ENCODE measurements at places on chromosomes 16 and 17.

- DNase-seq = no peak
These were observed 61.9 kb downstream of the MPHOSPH6 start for GRCh38 chr16:82108100-82108499.

DNA sequence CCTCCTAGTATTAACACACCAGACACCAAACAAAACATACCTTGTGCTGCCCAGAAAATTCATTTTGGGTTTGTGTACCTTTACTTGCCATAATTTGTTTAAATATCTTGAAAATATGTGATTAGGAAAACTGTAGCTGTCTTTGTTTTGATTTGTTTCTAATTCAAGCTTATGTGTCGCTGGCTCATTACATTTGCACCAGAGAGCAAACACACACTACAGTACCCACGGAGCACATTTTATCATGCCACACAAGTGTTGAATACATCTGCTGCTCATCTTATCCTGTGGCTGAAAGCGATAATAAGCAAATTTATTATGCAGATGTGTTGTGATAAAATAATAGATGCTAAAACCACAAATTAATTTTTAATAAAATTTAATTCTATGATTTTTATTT, 63.1 kb downstream of the SPAG9 start:
- DNase-seq = no peak

GRCh38 chr16:19114359-19115147, 789 bp downstream of the ITPRIPL2 start:
- no peak for DNase-seq

GRCh38 chr16:27258241-27258734, 10.3 kb downstream of the NSMCE1 start:
- no peak for DNase-seq

GRCh38 chr16:56861092-56861610, 3.9 kb upstream of the SLC12A3 start:
- no peak for DNase-seq

DNA sequence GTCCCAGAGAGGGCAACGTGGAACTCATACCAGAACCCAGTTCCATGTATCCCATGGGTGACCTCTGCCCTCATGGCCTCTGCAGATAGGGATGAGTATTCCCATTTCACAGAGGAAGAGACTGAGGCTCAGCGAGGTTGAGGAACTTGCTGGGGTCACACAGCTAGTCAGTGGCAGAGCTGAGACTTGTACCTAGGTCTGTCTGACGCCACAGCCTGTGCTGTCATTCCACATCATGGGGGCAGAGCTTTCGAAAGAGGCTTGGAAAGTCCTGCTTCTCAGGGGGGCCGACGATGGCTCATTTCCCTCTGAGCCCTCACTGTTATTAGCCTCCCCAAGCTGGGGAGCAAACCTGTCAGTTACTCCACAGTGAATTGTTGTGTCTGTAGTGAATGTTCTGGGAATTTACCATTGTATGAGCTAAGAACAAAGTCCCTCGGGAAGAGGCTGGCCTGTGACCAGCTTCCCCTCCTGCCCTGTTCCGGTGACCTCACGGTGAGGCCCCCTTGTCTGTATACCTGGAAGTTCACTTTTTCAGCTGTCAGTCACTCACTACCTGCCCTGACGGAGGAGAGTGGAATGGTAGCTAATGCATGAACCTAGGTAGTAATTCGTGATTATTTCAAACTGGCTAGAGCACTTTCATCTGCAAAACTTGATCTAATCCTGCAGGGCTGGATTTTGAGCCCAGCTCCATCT, 8.9 kb downstream of the METTL22 start:
- DNase-seq = no peak

DNA sequence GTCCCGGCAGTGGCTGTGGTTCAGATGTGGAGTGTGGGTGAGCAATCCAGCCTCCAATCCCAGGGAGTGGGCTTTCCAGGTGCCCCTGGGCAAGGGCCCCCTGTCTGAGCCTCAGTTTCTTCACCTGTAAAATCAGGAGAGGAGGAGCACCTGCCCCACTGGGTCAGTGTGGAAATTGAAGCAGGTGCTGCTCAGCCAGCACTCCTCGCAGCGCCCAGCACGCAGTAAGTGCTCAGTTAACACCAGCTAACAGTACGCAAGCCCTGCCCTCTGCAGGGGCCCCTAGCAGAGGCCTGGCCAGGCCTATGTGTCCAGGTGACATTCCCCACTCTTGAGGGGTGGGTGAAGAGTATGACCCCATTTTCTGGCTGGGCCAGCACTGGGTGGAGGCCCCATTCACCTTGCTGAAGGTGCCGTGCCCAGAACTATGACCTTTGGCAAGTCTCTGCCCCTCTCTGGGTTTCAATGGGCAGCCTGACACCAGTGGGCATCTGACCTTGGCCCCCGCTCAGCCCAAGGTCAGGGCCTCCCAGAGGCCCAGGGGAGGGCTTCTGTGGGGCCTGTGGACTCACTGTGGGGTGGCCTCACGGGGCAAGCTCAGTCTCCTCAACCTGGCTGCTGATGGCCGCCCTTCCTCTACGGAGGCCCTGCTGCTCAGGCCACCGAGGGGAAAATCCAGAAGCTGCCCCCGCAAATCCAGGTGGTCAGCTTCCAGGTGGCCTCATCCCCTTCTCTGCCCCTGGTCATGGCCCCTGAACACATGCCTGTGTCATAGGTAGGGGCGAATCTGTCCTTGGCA, 2.5 kb downstream of the MTSS2 start:
- DNase-seq = no peak

DNA sequence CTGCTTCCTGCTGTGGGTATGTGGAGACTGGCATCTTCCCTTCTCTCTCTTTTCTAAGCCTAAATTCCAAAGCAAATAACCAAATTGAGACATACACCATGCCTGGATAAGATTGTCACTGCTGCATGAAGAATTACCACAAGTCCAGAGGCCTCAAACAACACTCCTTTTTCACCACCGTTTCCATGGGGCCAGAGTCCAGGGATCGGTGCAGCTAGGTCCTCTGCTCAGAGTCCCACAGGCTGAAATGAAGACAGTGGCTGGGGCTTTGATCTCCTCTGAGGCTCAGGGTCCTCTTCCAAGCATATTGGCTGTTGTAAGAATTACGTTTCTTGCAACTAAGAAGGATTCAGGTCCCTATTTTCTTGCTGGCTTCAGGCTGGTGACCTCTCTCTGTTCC, 130.4 kb downstream of the SLC39A11 start:
- DNase-seq = no peak

GRCh38 chr16:3198334-3199072, 10.5 kb downstream of the OR1F1 start:
- no peak for DNase-seq

All from amniotic stem cell (primary cell).